ENCODE measurements at places on chromosomes 11 and 22. TPM values are rescaled to one million over a fixed set of nuclear protein-coding genes. Genes with fewer than 3 reads are reported as not detected.

DNA sequence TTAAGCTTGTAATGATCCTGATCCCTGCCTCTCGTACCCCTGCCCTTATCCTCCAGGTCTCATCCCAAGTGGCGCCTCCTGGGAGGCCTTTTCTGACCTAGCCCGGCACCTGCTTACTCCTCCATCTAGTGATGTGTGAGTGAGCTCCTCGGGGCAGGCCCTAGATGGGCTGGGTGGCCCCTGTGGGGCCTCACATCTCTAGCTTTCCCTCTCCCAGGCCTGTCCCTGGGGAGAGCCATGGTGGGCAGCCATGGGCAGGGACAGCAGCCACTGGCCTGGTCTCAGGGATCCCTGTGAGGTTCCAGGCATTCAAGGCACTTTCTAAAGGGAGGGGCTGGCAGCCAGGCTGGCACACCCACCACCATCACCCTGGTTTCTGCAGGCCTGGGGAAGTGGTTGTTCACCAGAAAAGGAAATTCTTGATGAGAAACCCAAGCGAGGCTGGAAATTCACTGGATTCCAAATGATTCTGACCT lies 27.9 kb downstream of the GNAZ start:
- no peak for DNase-seq
- H3K36me3 ChIP-seq = no peaks in the 10 kb centered on the region
- no peak overlapping the region for H3K4me3 ChIP-seq

DNA sequence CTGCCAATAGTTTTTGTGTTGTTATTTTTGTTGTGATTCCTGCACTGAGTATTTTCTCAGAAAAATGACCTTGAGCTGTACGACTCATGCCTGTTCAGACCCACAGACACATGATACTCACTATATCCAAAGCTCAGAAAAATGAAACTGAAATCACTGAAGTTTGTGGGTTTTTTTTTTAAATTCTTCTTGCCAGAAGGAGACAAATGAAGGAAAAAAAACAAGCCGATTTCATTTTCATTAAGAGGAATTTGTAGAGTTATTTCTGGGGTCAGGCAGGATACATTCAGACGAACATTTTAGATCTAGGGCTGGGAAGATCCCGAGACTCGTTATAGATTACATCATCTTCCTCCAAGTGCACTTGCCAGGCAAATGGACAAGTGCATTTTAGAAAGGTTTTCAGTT lies 60.4 kb downstream of the BMAL1 start:
- no peak overlapping the region for H3K27ac ChIP-seq
- peaks cover 69% of the 10 kb centered on the region for H3K4me1 ChIP-seq
- H3K4me3 ChIP-seq = peak overlapping the region; percentile 26
- H3K36me3 ChIP-seq = no peaks in the 10 kb centered on the region

DNA sequence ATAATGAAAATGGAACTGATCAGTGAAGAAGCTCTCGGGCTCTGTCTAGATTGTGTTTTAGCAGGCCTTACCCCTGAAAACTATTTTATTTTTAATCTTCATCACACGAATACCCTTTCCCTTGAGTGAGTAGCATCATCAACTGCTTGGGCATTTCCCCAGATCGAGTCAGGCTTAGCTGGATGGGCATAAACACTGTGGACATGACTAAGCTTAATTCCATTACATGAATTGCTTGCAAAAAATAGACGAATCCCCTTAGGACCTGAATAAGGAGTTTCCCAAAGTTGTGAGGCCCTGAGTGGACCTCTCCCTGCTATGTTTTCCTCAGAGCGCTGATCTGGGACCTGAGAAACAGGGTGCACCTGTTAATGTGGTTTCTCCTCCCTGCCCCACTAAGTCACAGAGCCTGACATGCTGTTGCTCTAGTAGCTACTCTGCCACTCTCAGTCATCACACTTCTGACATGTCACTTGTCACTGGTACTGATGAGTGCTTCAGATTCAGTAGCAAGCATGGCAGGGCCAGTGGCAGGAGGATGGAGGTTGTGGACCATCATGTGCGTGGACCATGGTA lies 53.5 kb downstream of the ENDOD1 start:
- H3K36me3 ChIP-seq = no peaks in the 10 kb centered on the region
- no peak overlapping the region for H3K4me3 ChIP-seq
- H3K27me3 ChIP-seq = no peaks in the 10 kb centered on the region

DNA sequence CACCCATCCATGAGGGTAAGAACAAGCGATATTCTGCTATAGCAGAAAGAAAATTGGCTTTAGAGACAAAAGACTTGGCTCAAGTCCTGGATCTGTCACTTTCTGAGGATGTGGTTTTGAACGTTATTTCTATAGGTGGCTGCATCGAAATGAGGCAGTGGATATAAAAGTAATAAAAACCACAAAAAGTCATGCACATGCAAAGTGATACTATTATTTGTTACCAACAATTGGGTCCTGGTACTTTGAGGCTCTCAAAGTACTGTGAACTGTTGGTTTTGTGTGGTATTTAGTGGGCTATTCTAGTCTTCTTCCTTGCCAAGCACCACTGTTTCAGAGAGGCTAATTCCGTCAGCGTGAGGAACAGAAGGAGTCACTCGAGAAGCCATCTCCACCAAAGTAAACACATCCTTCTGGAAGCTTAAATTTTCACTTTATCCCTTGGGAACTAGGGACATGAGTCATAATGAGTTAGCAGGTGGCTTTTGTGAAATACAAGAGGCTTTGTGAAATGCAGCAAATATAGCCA lies 13.1 kb downstream of the UBASH3B start:
- H3K36me3 ChIP-seq = no peaks in the 10 kb centered on the region
- H3K4me1 ChIP-seq = no peaks in the 10 kb centered on the region
- no peak overlapping the region for H3K4me3 ChIP-seq
- H3K27ac ChIP-seq = no peak overlapping the region

DNA sequence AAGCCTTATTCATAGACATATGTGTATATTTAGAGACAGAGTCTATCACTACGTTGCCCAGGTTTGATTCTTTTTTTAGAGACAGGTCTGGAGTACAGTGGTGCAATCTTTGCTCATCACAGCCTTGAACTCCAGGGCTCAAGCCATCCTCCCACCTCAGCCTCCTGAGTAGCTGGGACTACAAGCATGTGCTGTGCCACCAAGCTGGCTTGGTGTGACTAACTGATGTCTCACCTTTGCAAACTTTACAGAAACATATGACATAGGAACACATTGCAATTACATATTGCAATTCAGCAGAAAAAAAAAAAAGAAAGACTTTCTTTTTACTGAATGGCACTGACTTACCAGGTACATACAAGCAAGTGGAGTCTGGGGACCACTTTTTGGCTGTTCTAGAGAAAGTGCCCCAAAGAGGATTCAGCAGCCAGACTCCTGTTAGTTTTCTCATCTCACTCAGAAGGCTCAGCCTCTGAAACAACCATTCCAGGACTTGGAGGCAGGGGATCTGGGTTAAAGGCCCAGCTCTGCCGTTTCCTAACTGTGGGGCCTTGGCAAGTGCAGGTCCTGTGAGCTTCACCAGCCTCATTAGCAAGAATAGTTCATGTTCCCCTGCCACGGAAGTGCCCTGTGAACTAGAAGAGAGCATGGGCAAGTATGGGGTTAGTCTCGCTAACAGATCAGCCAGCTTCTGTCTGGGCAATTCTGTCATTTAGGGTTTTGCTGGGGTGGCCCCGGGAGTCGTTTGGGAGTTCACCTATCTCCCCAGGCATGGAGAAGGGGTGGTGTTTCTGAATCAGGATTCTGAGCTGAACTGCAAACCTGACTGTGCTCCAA lies 11.3 kb upstream of the NFAM1 start:
- H3K4me1 ChIP-seq = no peaks in the 10 kb centered on the region
- H3K27me3 ChIP-seq = no peaks in the 10 kb centered on the region
- DNase-seq = no peak
- no peaks in the 10 kb centered on the region for H3K36me3 ChIP-seq

Gene DCHS1
- 9.2 TPM for total RNA-seq

Gene UBQLNL
- 0.11 TPM for total RNA-seq

DNA sequence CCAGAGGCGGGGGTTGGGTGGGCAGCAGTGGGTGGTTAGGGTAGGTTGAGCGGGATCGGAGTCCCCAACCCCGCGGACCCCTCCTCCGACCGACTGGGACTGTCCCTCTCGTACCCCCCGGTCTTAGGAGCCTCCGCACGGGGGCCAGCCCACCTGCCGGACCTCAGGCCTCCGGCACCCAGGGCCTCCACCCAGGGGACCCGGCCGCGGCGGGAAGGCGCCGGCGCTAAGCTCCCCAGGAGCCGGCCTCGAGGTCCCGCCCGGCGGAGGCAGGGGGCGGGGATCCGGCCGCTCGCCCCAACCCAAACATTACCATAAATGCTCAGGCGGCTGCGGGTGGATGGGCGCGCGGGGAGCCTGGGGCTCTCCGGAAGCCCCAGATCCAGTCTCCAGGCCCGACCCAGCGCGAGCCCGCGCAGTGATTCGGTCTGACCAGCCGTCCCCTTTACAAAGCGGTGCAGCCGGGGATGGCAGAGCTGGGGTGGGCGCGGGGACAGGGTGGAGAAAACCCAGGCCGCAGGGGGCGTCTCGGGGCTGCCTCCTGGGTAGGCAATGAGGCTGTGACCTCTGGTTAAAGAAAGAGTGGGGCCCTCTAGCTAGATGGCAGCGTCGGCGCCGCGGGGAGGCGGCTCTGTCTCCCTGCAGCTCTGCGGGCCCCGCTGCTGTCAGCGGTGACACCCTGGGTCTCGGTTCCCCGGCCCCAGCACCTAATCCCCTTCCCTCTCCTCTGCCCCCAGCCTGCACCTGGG lies 4.0 kb upstream of the MCAM start:
- H3K4me1 ChIP-seq = peaks cover 23% of the 10 kb centered on the region
- peak; percentile 54 for DNase-seq
- H3K27me3 ChIP-seq = peaks cover 4% of the 10 kb centered on the region
- H3K4me3 ChIP-seq = peak overlapping the region; percentile 42
- no peaks in the 10 kb centered on the region for H3K36me3 ChIP-seq
- peak overlapping the region; percentile 50 for H3K27ac ChIP-seq
